Activated CD8-positive, alpha-beta memory T cell treated with anti-CD3 and anti-CD28 coated beads, Interleukin-2, amount 10 ng/mL, durations not matched to agents 7 days and 5 days (primary cell): ENCODE measurements at places on chromosomes 5 and 9. TPM values are rescaled to one million over a fixed set of nuclear protein-coding genes. Genes with fewer than 3 reads are reported as not detected.

The FIBCD1 gene
- total RNA-seq: not detected

The CSF1R gene
- total RNA-seq: not detected

The TBC1D13 gene
- total RNA-seq: 22.2 TPM

GRCh38 chr9:108180541-108180940 lies 675.2 kb downstream of the ACTL7B start:
- H3K36me3 ChIP-seq: no peaks in the 10 kb centered on the region
- no peaks in the 10 kb centered on the region for H3K27me3 ChIP-seq
- H3K27ac ChIP-seq: no peak overlapping the region
- no peaks in the 10 kb centered on the region for H3K4me1 ChIP-seq
- DNase-seq: no peak

- no peaks in the 10 kb centered on the region for H3K36me3 ChIP-seq
- no peak overlapping the region for H3K4me3 ChIP-seq
- no peaks in the 10 kb centered on the region for H3K4me1 ChIP-seq
- no peak overlapping the region for H3K27ac ChIP-seq
- peaks cover 16% of the 10 kb centered on the region for H3K27me3 ChIP-seq
- no peak for DNase-seq
Measured at GRCh38 chr5:54492178-54492577, 25.4 kb upstream of the SNX18 start.

DNA sequence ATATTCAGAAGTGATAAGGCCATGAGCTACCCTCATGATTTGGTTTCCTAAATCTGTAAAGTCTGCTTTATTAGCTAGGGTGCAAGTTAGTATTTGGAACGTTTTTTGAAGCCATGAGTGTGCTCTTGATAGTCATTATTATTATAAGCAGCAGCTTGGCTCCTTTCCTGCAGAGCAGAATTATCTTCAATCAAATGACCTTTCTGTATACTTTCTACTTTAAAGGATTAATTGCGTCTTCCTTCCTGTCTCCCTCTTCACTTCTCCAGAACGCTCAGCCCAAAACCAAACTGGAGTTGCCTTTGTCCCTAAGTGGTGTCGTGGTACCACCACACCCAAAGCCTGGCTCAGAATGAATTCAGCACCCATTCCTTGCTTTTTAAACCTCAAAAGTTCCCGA lies 211.3 kb downstream of the ARHGAP26 start:
- no peak overlapping the region for H3K4me3 ChIP-seq
- H3K36me3 ChIP-seq: peaks cover 24% of the 10 kb centered on the region
- peaks cover 60% of the 10 kb centered on the region for H3K4me1 ChIP-seq
- peak overlapping the region; percentile 71 for H3K27ac ChIP-seq
- H3K27me3 ChIP-seq: no peaks in the 10 kb centered on the region
- no peak for DNase-seq

DNA sequence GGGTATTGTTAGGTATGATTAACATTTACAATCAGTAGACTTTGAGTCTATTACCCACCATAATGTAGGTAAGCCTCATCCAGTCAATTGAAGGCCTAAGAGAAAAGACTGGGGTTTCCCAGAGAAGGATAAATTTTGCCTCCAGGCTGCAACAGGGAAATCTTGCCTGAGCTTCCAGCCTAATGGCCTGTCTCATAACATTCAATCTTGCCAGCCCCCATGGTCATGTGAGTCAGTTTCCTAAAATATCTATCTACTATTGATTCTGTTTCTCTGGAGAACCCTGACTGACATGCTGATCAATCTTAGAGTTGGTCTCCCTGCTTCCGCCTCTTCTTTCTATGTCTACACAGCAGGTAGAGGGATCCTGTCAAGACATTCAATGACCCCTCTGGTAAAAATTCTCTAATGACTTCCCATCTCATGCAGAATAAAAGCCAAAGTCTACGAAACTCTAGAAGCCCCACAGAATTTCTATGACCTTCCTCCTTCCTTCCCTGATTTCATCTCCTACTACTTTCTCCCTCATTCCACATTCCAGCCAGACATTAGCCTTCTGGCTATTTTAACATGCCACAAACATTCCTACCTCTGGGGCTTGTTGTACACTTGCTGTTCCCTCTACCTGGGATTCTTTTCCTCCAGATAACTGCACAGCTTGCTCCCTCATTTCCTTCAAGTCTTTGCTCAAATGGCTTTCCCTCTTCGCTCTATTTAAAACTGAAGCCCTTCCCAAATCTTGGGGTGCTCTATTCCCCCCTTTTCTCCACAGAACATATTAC lies 60.2 kb downstream of the FBXW11 start:
- no peaks in the 10 kb centered on the region for H3K27me3 ChIP-seq
- no peak overlapping the region for H3K4me3 ChIP-seq
- no peak for DNase-seq
- H3K27ac ChIP-seq: no peak overlapping the region

DNA sequence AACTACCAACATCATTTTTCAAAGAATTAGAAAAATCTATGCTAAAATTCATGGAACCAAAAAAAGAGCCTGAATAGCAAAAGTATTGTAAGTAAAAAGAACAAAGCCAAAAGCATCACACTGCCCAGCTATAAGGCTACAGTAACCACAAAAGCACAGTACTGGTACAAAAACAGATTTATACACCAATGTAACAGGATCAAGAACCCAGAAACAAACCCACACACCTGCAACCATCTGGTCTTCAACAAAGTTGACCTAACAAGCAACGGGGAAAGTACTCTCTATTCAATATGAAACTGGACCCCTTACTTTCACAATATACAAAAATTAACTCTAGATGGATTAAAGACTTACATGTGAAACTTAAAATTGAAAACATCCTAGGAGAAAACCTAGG lies 94.2 kb upstream of the TARS1 start:
- H3K4me3 ChIP-seq: no peak overlapping the region
- no peak for DNase-seq
- no peaks in the 10 kb centered on the region for H3K4me1 ChIP-seq
- no peaks in the 10 kb centered on the region for H3K36me3 ChIP-seq
- no peak overlapping the region for H3K27ac ChIP-seq
- no peaks in the 10 kb centered on the region for H3K27me3 ChIP-seq

DNA sequence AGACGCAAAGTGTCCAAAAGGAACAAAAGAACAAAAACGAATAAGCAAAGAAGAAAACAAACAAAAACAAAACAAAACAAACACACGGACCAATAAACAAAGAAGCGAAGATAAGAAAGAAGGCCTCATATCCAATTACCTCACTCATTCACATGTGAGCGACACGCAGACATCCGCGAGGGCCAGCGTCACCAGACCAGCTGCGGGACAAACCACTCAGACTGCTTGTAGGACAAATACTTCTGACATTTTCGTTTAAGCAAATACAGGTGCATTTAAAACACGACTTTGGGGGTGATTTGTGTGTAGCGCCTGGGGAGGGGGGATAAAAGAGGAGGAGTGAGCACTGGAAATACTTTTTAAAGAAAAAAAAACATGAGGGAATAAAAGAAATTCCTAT lies 28.3 kb upstream of the WWC1 start:
- no peak overlapping the region for H3K4me3 ChIP-seq
- DNase-seq: no peak
- H3K36me3 ChIP-seq: no peaks in the 10 kb centered on the region
- no peaks in the 10 kb centered on the region for H3K4me1 ChIP-seq

DNA sequence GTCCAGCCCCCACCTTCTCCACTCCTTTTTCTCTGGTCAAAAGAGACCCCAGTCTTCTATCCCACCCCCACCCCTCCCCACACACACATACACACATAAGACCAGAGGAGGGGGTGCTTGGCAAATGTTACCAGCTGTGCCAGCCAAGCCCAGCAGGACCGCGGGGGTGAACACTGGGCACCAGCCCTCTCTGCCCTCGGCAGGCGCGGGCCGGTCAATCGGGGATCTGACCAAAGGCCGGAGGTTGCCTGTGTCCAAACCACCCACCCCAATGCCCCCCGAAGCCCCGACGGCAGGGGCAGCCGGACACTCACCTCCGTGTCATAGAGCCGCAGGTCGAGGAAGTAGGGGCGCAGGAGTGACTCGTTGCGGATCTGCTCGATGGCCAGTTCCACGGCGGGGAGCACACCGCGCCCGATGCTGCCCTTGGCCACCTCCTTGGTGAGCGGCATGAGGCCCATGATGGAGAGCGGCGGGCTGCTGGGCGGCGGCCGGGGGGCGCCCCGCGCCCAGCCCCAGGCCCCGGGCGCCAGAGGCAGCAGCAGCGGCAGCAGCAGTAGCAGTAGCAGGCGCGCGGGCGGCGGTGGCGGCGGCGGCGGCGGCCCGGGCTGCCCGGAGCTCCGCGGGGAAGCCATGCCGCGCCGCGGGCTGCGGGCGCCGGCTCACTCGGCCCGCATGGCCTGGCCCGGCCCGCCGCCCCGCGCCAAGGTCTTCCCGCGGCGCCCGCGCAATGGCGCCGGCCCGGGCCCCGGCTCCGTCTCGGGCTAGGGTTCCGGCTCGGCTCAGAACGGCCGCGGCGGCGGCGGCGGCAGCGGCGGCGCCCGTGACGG lies 417 bp downstream of the GABBR2 start:
- peaks cover 77% of the 10 kb centered on the region for H3K27me3 ChIP-seq
- H3K27ac ChIP-seq: no peak overlapping the region
- peaks cover 5% of the 10 kb centered on the region for H3K4me1 ChIP-seq
- no peak for DNase-seq

- H3K27me3 ChIP-seq: no peaks in the 10 kb centered on the region
- DNase-seq: no peak
- no peak overlapping the region for H3K4me3 ChIP-seq
- peaks cover 17% of the 10 kb centered on the region for H3K36me3 ChIP-seq
- H3K4me1 ChIP-seq: peaks cover 15% of the 10 kb centered on the region
Measured at GRCh38 chr9:83628540-83628939, 5.6 kb downstream of the IDNK start.

- no peaks in the 10 kb centered on the region for H3K4me1 ChIP-seq
- H3K27ac ChIP-seq: no peak overlapping the region
- H3K36me3 ChIP-seq: no peaks in the 10 kb centered on the region
- no peak overlapping the region for H3K4me3 ChIP-seq
- DNase-seq: no peak
Measured at GRCh38 chr5:103674739-103675138, 112.2 kb upstream of the NUDT12 start.
